ENCODE measurements at places on chromosomes 4 and X.

GRCh38 chr4:48851651-48852050, 20.8 kb downstream of the OCIAD1 start:
- DNase-seq = no peak

DNA sequence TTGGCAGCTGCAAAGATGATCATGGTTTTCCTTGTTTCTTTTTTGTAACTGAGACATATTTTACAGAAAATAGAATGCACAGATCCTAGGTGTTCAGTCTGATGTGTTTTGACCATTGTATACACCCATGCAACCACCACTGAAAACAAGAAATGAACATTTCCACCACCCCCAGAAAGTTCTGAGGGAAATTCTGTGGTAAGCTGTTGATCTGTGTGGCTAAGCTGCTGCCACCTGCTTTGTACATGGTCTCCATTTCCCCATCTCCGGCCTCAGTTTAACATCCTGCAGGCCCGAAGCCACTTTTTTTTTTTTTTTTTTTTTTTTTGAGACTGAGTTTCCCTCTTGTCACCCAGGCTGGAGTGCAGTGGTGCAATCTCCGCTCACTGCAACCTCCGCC, 65.3 kb downstream of the NYX start:
- no peak for DNase-seq

DNA sequence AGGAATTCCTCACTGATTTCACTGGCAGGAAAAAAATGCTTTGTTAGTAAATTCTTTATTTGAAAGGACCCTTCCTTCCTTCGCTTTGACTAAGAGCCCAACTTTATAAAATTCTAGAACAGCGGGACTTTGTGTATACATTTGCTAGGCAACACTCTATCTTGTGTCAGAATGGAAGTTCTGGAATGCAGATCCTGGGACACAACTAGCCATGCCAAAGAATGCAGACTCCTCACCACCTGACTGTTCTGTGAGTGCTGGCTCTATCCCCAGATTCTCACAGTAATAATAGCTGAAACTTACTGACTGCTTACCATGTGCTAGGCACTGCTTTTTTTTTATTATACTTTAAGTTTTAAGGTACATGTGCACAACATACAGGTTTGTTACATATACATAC, 73.3 kb upstream of the ZDHHC15 start:
- no peak for DNase-seq

- DNase-seq = peak; percentile 8
These were observed 37.6 kb downstream of the ARFIP1 start for GRCh38 chr4:152817331-152817730.

GRCh38 chr4:66160606-66161005, 490.3 kb upstream of the EPHA5 start:
- peak; percentile 7 for DNase-seq

GRCh38 chrX:67654301-67654700, 110.5 kb downstream of the AR start:
- DNase-seq = no peak

- DNase-seq = no peak
These were observed 46.8 kb upstream of the PASD1 start for GRCh38 chrX:151516538-151517187.

GRCh38 chr4:154029171-154029570, 240.3 kb upstream of the SFRP2 start:
- DNase-seq = no peak

- no peak for DNase-seq
These were observed 71.5 kb upstream of the EDNRA start for GRCh38 chr4:147409350-147409749.

DNA sequence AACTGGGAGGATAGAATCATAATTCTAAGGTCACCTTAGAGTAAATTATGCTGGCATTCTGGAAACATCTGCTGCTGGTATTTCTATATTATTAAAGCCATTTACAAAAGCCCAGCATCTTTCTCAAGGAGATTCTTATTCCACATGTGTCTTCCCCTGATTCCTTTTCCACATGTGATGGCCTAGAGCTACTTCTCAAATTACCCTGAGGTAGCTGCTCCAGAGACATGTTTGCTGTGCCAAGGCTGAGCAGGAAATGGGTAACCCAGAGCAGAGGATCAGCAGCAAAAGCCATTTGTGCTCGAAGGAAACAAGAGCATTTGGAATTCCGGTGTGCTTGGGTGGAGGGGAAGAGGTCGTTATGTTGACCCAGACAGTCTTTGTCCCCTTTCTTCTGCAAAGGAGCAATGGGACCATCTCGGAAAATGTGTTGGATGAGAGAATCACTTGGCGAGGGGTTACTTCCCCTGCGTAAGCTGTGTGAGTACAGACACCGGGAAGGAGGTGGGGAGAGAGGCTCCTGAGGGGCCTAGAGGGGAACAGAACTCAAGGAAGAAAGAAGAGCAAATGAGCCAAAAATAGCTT, 24.6 kb downstream of the TSC22D3 start:
- DNase-seq = no peak

DNA sequence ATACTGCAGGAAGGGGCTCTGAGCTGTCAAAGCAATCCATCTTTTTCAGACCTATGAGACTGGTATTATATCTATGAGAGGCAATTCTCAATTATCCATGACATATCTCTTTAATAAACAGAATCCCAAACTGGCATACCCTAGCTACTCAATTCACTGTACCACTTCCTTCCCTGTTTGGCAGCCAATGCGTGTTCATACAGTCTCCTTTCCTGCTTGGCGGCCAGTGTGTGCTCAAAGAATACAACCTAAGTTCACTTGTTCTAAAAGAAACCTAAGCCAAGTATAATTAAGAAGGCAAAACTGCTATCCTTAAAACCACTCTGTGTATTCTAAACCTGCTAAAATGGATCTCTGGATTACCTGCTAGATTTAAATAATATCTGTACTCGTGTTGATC, 38.3 kb downstream of the ARHGEF9 start:
- DNase-seq = no peak

DNA sequence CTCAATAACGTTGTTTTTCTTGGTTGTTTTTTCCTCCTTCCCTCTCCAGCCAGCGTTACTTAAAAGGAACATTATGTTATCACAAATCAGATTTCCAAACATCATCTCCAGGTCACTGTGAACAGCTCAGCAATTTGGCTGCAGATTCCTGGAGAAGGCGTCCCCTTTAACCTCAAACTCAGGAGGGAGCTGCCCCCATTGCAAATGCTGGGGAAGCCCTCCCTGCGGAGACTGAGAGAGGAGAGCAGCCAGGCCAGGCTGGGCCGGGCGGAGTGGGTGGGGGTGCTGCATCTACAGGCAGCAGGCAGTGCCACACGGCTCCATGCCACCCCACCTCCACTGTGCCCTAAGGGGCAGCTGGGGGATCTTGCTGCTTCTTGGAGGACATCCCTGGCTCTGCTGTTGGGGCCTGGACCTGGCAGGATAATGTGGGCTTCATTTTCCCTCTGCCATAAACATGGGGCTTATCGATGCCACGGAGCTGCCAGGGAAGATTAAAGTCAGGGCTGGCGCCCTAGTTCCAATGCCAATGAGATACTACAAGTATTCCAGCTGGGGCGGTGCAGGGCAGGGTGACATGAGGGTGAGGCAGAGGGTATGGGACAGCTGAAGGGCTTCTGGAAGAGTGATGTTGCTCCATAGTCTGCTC, 148.8 kb downstream of the PJA1 start:
- no peak for DNase-seq
